Activated naive CD8-positive, alpha-beta T cell treated with anti-CD3 and anti-CD28 coated beads, Interleukin-2, amount 50 U/mL, for 24 hours (primary cell): ENCODE measurements at places on chromosomes 16 and 17.

GRCh38 chr16:49738832-49739231, 117.1 kb downstream of the ZNF423 start:
- no peak overlapping the region for H3K4me3 ChIP-seq
- H3K4me1 ChIP-seq: no peaks in the 10 kb centered on the region
- no peak overlapping the region for H3K27ac ChIP-seq
- H3K36me3 ChIP-seq: no peaks in the 10 kb centered on the region
- no peak for DNase-seq
- H3K27me3 ChIP-seq: no peaks in the 10 kb centered on the region

DNA sequence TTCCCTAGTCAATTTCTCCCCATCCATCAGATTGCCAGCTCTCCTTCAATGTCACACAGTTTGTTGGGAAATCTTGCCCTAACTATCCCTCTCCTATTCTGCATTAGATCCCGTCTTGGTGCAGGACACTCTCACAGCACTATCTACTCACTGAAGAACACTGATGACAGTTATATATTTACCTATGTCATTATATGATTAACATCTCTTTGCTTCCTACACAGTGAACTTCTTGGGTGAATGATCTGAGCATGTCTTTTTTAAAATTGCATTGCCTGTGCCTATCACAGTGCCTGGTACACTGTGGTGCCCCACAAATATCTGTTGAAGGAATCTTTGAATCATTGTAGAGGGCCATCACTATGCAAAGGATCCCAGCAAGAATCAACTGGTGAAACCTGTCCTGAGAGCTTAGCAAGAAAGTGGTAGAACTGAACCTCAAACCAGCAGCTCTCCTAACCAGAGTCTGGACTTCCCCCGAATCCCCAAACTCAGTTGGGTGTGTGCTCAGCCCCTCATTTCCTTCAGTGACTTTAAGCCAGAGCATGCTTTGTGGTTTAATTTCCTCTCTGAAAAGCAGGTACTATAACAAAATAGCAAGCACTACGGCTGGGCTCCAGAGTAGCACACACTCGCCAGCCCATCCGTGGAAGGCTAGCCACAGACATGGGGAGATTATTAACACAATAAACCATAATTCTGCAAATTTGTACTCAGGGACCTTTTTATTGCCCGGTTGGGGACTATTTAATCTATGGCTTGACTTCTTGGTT, 680.7 kb upstream of the SALL1 start:
- DNase-seq: no peak
- no peaks in the 10 kb centered on the region for H3K4me1 ChIP-seq
- H3K4me3 ChIP-seq: no peak overlapping the region
- H3K36me3 ChIP-seq: no peaks in the 10 kb centered on the region

DNA sequence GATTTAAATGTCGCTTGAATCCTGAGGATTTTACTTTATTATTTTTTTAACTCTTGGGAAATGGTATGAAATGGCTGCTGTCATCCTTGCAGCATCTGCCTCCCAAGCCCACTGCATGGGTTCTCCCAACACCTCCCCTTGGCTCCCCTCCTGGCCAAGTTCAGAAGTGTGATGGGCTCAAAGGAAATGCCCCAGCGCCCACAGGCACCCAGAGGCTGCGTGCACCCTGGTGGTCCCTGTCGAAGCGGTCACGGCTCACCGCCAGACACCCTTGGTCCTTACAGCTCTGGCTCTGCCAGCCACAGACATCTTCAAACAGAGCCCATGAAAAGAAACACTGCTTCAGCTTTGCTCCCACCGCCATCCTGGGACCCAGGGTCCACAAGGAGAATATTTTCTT, 334.7 kb downstream of the SOX9 start:
- no peaks in the 10 kb centered on the region for H3K36me3 ChIP-seq
- H3K27me3 ChIP-seq: peaks cover 2% of the 10 kb centered on the region
- H3K27ac ChIP-seq: no peak overlapping the region
- no peak overlapping the region for H3K4me3 ChIP-seq
- H3K4me1 ChIP-seq: no peaks in the 10 kb centered on the region

GRCh38 chr16:89020925-89021595, 44.1 kb upstream of the CBFA2T3 start:
- no peak overlapping the region for H3K27ac ChIP-seq
- peaks cover 8% of the 10 kb centered on the region for H3K27me3 ChIP-seq
- H3K36me3 ChIP-seq: no peaks in the 10 kb centered on the region
- H3K4me3 ChIP-seq: no peak overlapping the region

DNA sequence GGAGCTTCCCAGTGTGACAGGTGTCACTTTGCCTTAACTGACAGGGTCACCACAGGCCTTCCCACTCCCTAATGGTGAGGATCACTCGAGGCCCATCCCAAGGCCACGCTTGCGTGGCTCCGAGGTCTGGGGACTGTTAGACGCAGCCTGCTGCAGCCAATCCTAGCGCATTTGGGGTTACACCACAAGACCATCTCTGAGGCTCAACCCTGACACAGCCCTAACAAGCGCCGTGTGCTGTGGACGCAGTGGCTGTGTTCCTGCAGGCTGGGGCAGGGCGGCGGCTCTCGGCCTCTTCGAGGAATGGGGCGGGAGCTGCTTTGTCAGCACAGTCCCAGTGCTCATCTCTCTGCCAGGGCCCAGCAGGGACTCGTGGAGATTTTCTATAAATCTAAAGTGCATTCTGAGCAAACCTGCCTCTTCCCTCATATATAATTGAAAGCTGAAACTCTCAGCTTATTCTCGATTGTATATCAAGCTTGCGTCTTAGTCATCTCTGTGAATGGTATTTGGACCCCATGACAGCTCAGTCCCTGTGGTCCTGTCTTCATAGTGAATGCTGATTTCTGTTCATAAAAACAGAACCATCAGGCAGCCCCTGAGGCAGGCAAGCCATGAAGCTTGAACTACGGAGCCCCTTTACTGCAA, 65.8 kb upstream of the CHMP6 start:
- H3K27ac ChIP-seq: no peak overlapping the region
- H3K4me1 ChIP-seq: no peaks in the 10 kb centered on the region
- peaks cover 24% of the 10 kb centered on the region for H3K36me3 ChIP-seq

- no peaks in the 10 kb centered on the region for H3K36me3 ChIP-seq
- DNase-seq: no peak
- H3K4me3 ChIP-seq: no peak overlapping the region
Observed at GRCh38 chr17:44607836-44608690, 48.2 kb upstream of the MEIOC start.

DNA sequence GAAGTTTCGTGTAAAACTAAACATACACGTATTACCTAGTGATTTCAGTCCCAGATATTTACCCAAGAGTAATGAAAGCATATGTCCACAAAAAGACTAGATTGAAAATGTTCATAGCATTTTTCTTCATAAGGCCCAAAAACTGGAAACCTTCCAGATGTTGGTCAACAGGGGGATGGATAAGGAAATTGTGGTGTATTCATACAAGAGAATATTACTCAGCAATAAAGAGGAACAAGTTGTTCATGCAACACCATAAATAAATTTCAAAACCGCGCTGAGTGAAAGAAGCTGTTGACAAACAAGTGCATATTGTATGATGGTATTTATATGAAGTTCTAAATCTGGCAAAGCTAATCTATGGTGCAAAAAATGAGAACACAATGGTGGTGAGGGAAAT, 54.1 kb upstream of the NFAT5 start:
- no peak for DNase-seq
- H3K36me3 ChIP-seq: no peaks in the 10 kb centered on the region
- H3K27me3 ChIP-seq: peaks cover 3% of the 10 kb centered on the region
- H3K4me1 ChIP-seq: peaks cover 23% of the 10 kb centered on the region
- H3K4me3 ChIP-seq: no peak overlapping the region
